ENCODE measurements at places on chromosomes 7 and 10. TPM values are rescaled to one million over a fixed set of nuclear protein-coding genes. Genes with fewer than 3 reads are reported as not detected.

CYP2C9 gene
- not detected for total RNA-seq

GLRX3 gene
- 114 TPM for total RNA-seq

DCLRE1A gene
- 7.9 TPM for total RNA-seq

BMPR1A gene
- total RNA-seq, result 0.65 TPM

ABCB1 gene
- total RNA-seq, result 4.1 TPM

IFIT1B gene
- total RNA-seq, result not detected

VIPR2 gene
- total RNA-seq, result not detected

LIPM gene
- not detected for total RNA-seq

TFPI2 gene
- 254 TPM for total RNA-seq

KAZALD1 gene
- total RNA-seq, result 3.6 TPM

ATOH7 gene
- total RNA-seq, result not detected

GRID2IP gene
- not detected for total RNA-seq

GDF2 gene
- total RNA-seq, result not detected

RGR gene
- not detected for total RNA-seq

KCNMA1 gene
- total RNA-seq, result 1.4 TPM

TMEM273 gene
- total RNA-seq, result 9.7 TPM

REPIN1 gene
- 75.7 TPM for total RNA-seq

CDHR3 gene
- 0.91 TPM for total RNA-seq

PDZD7 gene
- total RNA-seq, result 0.65 TPM

C10orf53 gene
- total RNA-seq, result not detected

SDK1 gene
- 0.32 TPM for total RNA-seq

PHYHIPL gene
- not detected for total RNA-seq

TLX1 gene
- 0.15 TPM for total RNA-seq

TET1 gene
- 0.32 TPM for total RNA-seq

TMEM184A gene
- total RNA-seq, result not detected

CALML3 gene
- not detected for total RNA-seq

NMT2 gene
- 39.1 TPM for total RNA-seq

FAM25G gene
- total RNA-seq, result not detected

PDK4 gene
- 2.9 TPM for total RNA-seq

OR6B1 gene
- total RNA-seq, result not detected

PNLIPRP2 gene
- total RNA-seq, result not detected

TEX36 gene
- not detected for total RNA-seq

AKR1C2 gene
- total RNA-seq, result 0.61 TPM

FAM3C gene
- 45.4 TPM for total RNA-seq

ADGRA1 gene
- total RNA-seq, result not detected

DPP6 gene
- not detected for total RNA-seq

All from epithelial cell of umbilical artery (primary cell).